ENCODE measurements at places on chromosomes 13 and 19.

- DNase-seq = no peak
These were observed 139.4 kb upstream of the TSC22D1 start for GRCh38 chr13:44715287-44716230.

DNA sequence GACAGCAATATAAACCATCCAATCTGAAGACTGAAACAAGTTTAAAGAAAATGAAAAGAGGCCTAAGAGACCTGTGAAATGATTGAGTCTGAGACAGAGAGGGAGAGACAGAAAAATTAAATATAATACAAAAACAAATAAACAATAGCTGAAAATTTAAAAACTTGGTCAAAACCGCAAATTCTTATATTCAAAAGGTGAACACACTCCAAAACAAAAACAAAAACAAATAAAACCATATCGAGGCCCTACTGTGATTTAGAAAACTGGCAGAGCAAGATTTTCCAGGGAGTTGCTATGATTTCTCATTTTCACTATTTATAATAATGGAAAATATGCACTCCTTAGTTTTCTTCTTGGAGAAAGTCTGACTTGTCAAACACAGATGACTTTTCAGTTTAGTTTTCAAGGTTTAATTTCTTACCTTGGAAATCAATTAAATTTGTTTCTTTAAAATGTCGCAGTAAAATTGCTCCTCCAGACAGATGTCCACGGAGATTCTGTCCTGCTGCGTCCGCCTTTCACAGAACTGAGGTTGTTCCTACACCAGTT, 1420.3 kb downstream of the UQCRFS1 start:
- DNase-seq = no peak

- DNase-seq = peak; percentile 52
These were observed 11.3 kb downstream of the PEAK3 start for GRCh38 chr19:2270423-2271233.

DNA sequence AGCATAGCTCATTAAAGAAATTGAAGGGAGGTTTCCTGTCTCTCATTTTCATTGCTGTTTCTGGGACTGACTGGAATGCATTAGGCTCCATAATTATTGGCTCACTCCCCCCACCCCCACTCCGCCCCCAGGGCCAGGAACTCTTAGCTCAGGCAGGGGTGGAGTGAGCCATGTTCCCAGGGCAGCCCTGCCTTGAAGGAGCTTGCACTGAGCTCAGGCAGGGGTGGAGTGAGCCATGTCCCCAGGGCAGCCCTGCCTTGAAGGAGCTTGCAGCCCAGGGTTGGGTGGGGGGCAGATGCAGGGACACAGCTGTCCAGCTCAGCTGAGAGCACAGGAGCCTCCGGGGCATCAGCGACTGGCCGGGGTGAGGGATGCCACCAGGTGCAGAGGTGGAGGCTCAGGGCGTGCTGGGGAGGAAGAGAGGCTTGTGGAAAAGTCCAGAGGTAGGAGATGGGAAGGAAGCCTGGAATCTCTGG, 39.1 kb upstream of the TFDP1 start:
- DNase-seq = no peak

- no peak for DNase-seq
These were observed 8.6 kb downstream of the RGCC start for GRCh38 chr13:41465898-41466320.

DNA sequence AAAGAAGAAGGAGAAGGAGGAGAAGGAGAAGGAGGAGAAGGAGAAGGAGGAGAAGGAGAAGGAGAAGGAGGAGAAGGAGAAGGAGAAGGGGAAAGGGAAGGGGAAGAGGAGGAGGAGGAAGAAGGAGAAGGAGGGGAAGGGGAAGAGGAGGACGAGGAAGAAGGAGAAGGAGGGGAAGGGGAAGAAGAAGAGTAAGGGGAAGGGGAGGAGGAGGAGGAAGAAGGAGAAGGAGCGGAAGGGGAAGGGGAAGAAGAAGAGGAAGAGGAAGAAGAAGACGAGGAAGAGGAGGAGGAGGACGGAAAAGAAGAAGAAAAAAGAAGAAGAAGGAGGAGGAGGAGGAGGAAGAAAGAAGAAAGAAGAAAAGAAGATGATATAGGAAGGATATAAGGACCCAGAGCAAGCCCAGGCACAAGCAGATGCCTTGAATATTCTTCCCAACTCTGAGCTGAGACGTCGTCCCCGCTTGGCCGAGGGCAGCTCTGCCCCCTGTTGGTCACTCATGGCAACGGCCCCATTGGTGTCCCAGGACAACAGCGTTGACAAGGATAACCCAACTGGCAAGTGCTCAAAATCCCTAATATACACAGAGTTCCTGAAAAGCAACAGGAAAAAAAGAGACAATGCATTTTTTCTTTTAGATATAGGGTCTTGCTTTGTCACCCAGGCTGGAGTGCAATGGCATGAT, 30.6 kb upstream of the IGSF23 start:
- DNase-seq = no peak

GRCh38 chr13:23709536-23709935, 139.3 kb downstream of the TNFRSF19 start:
- DNase-seq = no peak

GRCh38 chr13:50319635-50320255, 304.5 kb downstream of the KCNRG start:
- no peak for DNase-seq

- no peak for DNase-seq
These were observed 829.8 kb upstream of the SLC10A2 start for GRCh38 chr13:103895835-103896531.

DNA sequence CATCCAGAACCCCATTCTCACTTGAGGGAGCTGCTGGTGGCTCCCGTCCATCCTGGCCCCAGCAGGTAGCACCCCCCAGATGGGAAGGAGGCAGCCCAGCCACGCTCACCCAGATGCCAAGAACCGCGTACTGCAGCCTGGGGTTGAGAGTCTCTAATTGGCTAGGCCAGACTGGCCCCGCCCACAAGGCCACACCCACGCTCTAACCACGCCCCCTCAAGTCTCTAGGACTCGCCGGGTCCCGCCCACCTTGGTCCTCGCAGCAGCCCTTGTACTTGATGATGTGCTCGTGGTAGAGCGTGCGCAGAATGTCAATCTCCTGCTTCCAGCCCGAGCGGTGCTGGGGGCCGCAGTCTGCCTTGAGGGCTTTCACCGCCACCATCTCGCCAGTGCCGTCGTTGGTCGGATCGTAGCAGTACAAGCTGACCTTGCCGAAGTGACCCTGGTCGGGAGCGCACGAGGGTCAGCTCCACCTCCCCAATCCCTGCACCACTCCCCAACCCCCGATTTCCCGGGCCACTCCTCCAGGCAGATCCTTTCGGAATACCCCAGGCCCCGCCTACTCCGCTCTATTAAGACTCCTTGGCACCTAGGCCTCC, 14.5 kb upstream of the ICAM3 start:
- peak; percentile 85 for DNase-seq

GRCh38 chr19:32471095-32471494, 65.5 kb downstream of the DPY19L3 start:
- DNase-seq = no peak

GRCh38 chr13:40515702-40516101, 150.7 kb downstream of the FOXO1 start:
- DNase-seq = no peak

DNA sequence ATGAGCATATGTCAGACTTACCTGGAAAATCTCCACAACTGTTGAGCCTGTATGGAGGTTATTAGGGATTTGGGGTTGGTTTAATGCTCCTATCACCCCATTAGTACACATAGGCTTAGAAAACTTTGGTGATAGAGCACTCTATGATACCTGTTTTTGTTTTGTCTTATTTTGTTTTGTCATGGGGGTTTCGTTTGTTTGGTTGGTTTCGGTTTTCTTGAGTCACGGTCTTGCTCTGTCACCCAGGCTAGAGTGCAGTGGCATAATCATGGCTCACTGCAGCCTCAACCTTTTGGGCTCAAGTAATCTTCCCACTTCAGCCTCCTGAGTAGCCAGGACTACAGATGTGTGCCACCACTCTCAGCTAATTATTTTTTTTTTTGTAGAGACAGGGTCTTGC, 70.0 kb downstream of the MZT1 start:
- no peak for DNase-seq

DNA sequence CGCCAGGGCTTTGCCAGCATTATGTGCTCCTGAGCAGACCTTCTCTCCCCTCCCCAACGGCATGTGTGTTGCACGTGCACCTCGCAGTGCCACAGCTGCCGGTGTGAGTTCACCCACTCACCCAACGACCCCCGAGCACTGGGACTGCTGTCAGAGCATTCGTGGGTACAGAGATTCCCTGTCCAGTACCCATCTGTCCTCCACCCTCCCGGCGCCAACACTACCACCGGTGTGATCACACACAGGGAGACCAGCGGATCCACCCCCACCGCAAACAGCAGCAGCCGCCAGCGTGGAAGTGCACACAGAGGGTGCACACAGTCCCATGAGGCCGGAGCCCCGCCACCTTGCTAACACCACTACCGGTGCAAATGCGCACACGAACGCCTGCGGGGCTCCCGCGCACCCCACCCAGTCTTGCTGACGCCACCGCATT, 15.9 kb downstream of the LILRA1 start:
- DNase-seq = no peak

- no peak for DNase-seq
These were observed 62.9 kb upstream of the KLHL1 start for GRCh38 chr13:70171151-70171550.

DNA sequence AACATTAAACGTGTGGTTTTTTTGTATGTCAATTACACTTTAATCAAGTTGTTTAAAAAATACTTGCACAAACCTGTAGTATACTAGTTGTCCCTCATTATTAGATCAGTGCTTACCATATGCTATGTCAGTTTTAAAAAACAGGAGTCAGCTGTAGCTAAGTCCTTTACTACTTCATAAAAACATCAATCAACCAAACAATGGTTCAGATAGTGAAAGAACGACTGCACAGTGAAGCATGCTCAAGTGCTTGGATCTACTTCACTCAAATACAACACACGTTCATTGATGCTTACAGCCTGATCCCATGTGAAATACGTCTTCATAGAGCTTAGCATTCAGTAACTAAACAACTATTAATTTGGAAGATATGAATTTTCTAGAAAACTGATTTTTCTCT, 225.0 kb downstream of the FGF14 start:
- DNase-seq = no peak

DNA sequence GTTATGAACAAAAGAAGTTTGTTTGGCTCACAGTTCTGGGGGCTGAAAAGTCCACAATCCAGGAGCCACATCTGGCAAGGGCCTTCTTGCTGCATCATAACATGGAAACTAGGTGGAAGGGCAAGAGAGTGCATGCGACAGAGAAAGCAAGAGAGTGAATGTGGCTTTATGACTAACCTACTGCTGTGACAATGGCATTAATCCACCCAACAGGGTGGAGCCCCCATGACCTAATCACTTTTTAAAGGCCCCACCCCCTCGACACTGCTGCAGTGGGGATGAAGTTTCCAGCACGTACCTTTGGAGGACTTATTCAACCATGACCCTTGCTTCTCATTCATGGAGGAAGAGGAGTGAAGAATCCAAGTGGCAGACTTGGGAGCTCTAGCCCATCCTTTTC, 30.0 kb upstream of the RFXAP start:
- no peak for DNase-seq

DNA sequence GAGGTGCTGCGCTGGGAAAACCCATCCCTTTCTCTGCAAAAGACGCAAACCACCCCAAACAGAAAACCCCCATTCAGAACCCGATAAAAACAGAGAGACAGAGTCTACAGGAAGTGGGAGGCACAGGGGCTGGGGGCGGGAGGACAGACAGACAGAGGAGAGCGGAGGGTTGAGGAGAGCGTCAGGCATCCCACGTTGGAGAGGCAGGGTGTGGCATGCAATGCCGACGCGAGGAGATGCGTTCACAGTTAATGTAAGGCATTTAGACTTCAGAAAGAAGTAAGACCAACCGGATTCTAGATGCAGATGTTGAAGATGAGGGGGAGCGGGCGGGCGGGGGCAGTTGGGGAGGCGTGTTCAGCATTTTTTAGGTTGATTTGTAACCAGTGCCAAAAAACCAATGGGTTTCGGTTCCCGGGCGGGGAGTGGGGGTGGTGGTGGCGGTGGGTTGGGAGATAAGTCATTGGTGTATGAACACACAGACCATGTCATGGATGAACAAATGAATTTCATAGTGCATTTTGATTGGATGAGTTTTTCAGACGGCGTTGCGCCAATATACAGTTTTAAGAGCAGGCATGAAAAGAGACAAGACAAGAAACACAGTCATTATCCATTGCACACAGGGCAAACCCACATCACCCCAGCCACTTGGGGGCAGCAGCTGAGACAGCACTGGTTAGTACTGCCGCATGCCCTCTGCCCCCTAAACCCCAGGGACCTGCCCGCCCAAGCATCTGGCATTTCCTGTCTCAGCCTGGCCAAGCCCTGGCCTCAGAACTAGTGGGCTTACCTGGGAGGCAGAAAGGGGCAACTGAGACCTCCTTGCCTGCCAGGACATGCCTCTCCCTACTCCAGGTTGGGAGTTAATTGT, 91.3 kb downstream of the IER2 start:
- no peak for DNase-seq

DNA sequence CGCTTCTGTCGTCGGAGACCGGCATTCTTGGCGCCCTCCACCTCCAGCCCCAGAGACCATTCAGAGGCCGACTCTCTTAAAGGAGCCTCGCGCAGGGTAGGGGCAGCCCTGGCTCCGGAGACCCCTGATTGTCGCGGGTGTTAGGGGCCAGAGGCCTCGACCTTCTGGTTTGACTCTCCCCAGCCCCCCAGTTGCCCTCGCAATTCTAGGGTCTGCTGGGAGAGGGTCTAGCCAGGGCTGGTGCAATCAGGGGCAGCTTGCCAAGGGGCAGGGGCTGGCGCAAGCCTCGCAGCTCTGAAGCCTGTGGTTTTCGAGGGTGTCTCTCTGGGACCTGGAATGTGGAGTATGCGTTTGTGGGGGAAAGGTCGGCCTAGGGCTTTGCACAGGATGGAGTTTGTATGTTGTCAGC, 1.6 kb upstream of the SLC7A10 start:
- no peak for DNase-seq

- DNase-seq = no peak
These were observed 335 bp upstream of the ZNF607 start for GRCh38 chr19:37719927-37720265.

GRCh38 chr19:11066326-11066725, 22.9 kb upstream of the LDLR start:
- no peak for DNase-seq

- peak; percentile 88 for DNase-seq
These were observed 1.9 kb upstream of the LINGO3 start for GRCh38 chr19:2309734-2310362.
